ENCODE measurements at places on chromosomes 1 and 21.

GRCh38 chr21:34926803-34927467 is 122.2 kb downstream of the RUNX1 start:
- DNase-seq: no peak

DNA sequence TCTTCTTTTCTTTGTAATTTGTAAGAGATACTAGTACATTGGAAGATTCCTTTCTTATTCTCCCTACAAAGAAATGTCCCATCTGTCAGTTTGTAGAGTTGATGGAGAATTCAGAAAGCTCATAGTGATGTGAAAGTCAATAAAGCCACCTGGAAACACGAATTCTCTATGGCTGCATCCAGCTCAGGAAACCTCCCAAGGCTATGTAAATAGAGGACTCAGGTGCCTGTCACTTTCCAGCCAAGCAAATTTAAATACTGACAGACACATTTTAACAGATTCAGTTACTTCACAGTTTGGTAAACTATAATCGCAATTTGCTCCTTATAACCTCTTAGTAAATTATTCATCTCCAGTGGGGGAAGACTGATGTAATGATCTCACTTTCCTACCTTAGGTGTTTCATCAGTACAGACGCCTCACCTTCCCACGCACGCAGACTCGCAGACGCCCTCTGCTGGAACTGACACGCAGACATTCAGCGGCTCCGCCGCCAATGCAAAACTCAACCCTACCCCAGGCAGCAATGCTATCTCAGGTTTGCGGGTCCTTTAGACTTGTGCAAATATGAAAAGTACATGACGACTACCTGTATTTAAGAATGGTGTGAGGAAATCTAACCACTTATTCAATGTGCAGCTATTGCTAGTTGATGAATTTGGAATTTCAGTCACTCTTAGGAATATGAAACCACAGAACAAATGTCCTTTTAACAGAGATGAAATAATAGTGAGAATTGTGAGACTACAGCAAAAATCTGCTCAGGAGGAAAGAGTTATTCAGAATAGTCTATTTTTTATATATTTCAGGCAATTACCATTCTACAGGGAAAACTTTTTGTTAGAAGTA is 60.6 kb downstream of the PTPRC start:
- peak; percentile 61 for DNase-seq

DNA sequence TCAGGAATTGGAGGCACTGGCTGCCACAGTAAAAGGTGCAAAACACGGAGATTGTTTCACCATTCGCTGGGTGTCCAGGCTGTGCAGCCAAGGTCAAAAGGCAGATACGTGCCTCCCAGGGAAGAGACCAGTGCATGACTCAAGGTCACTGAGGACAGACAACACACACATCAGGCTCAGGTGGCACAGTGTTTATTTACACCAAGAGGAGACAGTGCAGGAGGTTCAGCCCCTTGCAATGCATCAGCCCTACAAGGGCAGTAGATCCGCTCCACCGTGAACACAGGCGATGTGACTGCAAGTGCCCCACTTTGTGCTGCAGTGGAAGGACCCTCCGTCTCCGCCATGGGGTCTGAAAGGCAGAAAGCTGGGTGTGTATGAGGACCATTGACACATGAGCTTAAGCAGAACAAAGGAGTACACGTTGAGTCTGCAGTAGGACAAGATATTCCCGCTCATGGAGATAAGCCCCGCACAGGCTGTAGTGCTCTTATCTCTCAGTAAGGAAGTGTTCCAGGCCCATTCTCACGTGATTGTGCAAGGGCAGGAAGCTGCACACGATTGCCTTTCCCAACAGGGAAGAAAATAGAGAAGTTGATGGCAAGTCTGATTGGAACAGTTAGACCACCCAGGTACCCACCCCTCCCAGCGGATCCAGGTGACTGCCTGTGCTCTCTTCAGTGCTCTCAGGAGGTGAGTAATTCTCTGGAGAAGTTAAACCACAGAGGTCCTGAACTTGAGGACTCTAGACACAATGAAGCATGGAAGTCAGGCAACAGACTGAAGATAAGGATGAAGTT is 37.5 kb upstream of the QSOX1 start:
- DNase-seq: no peak

DNA sequence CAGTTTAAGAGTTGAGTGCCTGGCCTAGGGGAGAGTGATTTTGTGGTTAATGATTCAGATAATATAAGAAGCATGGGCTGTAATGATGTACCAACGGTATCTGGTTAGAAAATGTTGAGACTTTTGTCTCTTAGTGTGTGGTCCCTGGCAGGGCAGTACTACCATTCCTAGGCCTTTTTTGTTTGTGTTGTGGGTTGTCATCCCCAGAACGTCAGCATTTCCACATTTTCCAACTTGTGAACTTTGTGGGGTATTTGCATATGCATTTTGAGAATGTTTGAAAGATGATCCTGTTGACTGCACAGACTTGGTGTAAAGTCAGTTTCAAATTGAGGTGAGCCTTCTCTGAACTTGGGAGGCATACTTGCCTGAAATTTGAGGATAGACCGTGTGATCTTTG is 11.4 kb downstream of the NEK7 start:
- no peak for DNase-seq

DNA sequence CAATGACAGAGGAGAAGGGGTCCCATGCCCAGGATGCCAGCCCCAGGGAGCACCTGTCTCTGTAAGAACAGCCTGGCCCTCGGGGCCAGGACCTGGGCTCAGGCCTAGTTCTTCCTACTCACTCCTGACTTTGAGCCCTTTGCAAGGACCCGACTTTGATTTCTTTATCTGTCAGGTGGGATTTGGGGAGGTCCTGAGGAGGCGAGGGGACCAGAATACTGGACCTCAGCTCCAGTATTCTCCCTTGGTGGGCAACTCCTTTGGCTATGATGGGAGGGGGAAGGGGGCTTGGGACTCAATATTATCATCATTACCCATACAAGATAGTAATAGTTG is 18.1 kb downstream of the KCNQ4 start:
- no peak for DNase-seq

DNA sequence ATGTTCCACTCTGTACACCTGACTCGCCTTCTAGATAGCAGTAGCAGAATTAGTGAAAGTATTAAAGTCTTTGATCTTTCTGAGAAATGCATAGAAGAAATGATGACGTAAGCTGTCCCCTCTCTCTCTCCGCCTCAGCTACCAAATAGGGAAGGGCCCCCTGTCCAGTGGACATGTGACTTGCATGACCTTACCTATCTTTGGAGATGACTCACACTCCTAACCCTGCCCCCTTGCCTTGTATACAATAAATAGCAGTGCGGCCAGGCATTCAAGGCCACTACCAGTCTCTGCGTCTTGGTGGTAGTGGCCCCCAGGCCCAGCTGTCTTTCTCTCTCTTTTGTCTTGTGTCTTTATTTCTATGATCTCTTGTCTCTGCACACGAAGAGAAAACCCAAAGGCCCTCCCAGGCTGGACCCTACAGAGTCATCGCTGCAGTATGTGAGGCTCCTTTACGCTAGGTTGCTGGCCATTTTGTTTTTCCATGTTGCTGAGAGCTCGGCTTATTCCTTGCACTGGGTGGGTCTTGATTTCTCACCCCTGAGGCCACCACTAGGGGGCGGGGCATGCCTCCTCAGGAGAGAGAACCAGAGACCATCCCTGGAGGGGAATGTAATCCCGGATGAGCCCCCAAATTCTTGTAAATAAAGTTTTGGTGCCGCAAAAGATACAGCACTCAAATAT is 16.0 kb upstream of the ZBTB8B start:
- peak; percentile 18 for DNase-seq

- DNase-seq: peak; percentile 52
These were observed 83.4 kb downstream of the LYST start for GRCh38 chr1:235783148-235783776.

DNA sequence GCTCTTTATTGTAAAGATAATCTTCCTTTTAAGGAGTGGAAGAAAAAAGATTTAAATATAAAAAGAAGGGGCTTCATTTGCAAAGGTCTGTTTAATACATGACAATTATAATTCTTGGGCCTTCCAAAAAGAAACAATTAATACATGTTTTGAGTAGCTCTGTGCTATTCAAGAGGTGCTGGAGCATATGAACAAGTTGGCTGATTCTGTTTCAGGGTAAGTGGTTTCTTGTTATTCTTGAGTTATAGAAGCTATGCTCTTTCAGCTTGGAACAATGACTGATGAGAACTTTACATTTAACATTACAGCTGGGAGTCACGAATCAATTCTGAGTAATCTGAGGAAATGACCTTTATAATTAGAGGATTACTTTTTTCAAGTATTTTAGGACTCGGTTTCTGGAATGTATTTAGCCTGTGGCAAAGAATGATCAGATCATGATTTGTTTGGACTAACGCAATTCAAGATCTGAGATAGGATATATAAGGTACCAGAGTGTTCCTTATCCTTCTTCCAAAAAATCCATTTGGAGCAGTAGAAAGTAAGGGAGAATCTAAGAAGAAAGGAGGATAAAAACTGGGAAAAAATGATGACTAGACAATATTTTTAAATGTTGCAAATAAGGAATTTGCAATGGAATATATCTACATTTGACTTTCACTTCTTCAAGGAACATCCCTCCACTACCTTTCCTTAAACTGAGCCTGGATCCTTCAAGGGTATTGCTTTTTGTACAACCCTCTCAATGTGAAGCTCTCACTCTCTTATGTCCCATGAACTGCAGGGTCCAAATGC is 77.1 kb upstream of the KCTD3 start:
- DNase-seq: no peak

DNA sequence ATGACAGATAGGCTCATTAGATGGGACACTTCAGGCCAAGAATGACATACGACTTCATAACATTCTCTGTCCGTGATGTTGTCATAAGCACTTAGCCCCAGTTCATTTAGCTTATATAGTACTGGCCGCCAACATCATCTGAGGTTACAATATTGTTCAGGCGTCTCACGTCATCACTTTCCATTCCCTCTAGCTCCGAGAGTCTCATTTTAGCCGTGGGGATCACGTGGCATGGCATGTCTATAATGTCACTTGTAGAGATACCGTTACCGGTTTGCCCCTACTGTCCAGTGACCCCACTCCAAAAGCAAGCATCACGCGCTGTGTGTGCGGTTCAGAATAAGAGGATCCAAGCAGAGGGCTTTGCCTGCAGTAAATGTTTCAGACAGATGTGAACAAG is 34.6 kb upstream of the HEATR1 start:
- no peak for DNase-seq

DNA sequence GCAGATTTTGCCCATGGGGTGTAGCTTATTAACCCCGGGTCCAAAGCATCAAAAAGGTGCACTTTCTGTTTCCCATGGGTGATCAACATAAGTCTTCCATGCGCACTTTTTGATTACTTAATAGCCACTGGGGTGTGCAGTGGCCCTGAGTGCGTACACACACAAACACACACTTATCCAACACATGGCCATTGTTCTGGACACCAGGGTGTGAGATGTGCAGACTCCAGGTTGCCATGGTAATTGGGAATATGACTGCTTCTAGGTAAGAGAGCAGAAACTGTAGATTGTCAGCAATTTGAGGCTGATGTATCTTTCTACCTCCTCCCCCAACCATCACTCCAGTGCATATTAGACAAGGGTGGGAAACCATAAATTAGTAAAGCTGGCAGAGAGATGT is 68.8 kb downstream of the MAB21L3 start:
- no peak for DNase-seq

- DNase-seq: no peak
These were observed 2.0 kb upstream of the FMO4 start for GRCh38 chr1:171311771-171312558.

- DNase-seq: no peak
These were observed 5.0 kb upstream of the SLC35A3 start for GRCh38 chr1:99964806-99965205.

- DNase-seq: no peak
These were observed 45.5 kb downstream of the CACHD1 start for GRCh38 chr1:64515427-64515826.

GRCh38 chr1:67957066-67957465 is 93.4 kb downstream of the DIRAS3 start:
- no peak for DNase-seq

DNA sequence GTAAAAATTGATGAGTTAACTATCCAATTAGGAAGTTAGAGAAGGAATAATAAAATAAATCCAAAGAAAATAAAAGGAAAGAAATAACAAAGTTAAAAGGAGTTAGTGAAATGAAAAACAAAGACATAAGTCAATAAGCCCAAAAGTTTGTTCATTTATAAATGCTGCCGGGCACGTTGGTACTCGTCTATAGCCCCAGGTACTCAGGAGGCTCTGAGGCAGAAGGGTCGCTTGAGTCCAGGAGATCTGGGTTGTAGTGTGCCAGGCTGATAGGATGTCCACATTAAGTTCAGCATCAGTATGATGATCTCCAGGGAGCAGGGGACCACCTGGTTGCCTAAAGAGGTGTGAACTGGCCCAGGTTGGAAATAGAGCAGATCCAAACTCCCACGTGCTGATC is 35.5 kb upstream of the VANGL1 start:
- DNase-seq: no peak

- peak; percentile 79 for DNase-seq
These were observed 16.9 kb upstream of the GNG12 start for GRCh38 chr1:67850151-67850551.

- no peak for DNase-seq
These were observed 82.5 kb upstream of the EDN2 start for GRCh38 chr1:41566969-41567368.

- DNase-seq: no peak
These were observed 8.4 kb upstream of the SMYD3 start for GRCh38 chr1:246515390-246516005.

DNA sequence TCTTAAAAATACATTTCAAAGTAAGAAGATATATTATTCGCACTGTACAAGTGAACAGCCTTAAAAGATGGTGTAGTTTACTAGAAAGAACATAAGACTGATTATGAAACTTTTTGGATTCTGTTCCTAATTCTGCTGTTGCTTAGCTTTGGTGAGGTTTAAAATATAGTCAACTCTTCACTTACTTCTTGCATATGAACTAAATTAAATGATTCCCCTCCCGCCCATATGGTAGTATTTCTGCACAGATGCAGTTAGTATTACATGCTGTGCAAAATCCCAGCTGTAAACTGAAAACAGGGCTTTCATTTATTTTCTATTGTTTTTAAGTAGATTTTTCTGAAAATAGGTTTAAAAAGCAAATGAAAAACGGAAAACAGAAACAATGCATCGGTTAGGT is 345.4 kb upstream of the NCAM2 start:
- DNase-seq: no peak

DNA sequence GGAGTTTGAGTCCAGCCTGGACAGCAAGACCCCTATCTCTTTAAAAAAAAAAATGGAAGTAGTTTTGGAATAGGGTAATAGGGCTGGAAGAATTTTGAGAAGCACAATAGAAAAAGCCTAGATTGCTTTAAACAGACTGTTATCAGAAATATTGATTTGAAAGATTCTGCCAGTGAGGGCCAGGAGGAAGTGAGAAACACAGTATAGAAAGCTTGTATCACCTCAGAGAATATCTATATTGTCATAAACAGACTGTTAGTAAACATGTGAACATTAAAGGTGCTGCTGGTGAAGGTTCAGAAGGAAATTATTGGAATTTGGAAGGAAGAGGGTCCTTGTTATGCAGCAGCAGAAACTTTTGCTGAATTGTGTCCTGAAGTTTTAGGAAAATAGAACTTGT is 24.8 kb upstream of the PSEN2 start:
- no peak for DNase-seq

DNA sequence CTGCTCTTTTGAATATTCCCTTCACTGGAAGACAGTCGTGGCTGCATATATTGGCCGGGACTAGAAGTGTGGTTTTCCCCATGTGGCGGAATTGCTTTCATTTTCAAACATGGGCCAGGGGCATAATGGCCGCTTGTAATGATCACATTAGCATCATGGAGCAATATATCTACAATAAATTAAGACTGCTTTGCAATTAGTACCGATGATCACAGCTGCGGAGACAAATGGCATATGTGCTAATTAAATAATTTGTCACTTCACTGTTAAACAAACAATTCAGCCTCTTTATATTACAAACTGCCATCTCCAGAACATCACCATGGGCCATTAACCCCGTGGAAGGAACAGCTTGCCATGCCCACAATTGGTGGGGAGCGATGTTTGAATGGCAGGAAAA is 68.2 kb upstream of the OLIG2 start:
- no peak for DNase-seq

Measured in endothelial cell of umbilical vein (primary cell).